ENCODE measurements at places on chromosomes 3 and 15. TPM values are rescaled to one million over a fixed set of nuclear protein-coding genes. Genes with fewer than 3 reads are reported as not detected.

DNA sequence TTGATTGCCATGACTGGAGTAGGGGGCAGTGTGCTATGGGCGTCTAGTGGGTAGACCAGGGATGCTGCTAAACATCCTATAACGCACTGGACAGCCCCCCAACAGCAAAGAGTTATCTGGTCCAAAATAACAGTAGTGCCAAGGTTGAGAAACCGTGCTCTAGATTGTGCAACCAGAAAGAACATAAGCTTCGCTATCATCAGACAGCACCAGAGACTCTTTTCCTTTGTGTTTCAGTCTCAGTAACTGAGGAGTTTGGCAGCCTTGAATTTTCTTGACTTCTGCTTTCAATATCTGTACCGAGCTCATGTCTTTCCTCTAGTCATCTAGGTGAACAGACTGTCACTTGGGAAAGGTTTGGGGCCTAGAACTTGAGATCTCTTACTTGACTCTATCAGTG lies 8.8 kb downstream of the ARID3B start:
- no peak for DNase-seq
- H3K27me3 ChIP-seq: no peaks in the 10 kb centered on the region
- no peak overlapping the region for H3K4me3 ChIP-seq
- no peaks in the 10 kb centered on the region for H3K36me3 ChIP-seq

DNA sequence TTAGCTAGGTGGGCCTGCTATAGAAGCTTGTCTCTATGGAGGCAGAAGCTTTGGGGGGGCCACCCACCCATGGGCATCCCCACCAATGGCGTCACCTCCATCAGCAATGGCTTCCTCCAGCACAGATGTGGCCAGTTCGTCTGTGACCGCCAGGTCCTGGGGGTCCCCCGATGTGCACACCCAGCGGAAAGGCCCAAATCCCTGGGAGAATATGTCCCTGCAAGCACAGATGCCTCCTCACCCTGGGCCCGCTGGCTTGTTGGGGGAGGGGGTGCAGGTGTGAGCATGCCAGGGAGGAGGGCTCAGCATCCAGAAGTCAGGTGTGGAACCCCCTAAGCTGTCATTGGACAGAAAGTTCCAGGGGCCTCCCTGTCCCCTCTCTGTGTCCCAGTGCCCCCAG lies 19.6 kb downstream of the UROC1 start:
- no peak overlapping the region for H3K4me3 ChIP-seq
- no peaks in the 10 kb centered on the region for H3K4me1 ChIP-seq
- no peaks in the 10 kb centered on the region for H3K27me3 ChIP-seq
- no peaks in the 10 kb centered on the region for H3K36me3 ChIP-seq
- no peak overlapping the region for H3K27ac ChIP-seq

The ACAN gene
- 2.4 TPM for total RNA-seq

The GOLGA8Q gene
- total RNA-seq: not detected

The ST8SIA2 gene
- total RNA-seq: not detected

The FGF7 gene
- 3.4 TPM for total RNA-seq

The TMEM158 gene
- 14.7 TPM for total RNA-seq

DNA sequence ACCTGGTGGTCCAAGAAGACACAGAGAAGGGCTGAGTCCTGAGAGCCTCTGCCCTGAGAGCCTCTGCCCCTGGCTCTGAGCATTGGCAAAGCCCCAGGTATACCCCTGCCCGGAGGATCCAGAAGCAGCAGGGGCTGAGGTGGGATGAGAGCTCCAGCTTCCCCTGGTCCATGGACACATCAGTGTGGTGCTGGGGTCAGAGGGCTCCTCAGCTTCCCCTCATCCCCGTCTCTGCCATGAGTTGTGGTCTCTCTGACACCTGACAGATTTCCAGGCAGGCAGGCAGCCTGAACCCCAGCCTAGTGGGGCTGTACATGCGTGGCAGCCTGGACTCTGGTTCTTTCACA lies 3.5 kb upstream of the KLF15 start:
- DNase-seq: no peak
- H3K4me1 ChIP-seq: no peaks in the 10 kb centered on the region
- no peak overlapping the region for H3K4me3 ChIP-seq
- H3K27ac ChIP-seq: no peak overlapping the region
- H3K27me3 ChIP-seq: no peaks in the 10 kb centered on the region

GRCh38 chr3:72080095-72080494 lies 295.1 kb upstream of the PROK2 start:
- H3K27ac ChIP-seq: no peak overlapping the region
- no peak for DNase-seq
- H3K4me3 ChIP-seq: no peak overlapping the region
- H3K27me3 ChIP-seq: no peaks in the 10 kb centered on the region
- no peaks in the 10 kb centered on the region for H3K36me3 ChIP-seq

The CCR1 gene
- total RNA-seq: 24.1 TPM

The CLRN1 gene
- total RNA-seq: 1.0 TPM

The PCOLCE2 gene
- total RNA-seq: 1.4 TPM

DNA sequence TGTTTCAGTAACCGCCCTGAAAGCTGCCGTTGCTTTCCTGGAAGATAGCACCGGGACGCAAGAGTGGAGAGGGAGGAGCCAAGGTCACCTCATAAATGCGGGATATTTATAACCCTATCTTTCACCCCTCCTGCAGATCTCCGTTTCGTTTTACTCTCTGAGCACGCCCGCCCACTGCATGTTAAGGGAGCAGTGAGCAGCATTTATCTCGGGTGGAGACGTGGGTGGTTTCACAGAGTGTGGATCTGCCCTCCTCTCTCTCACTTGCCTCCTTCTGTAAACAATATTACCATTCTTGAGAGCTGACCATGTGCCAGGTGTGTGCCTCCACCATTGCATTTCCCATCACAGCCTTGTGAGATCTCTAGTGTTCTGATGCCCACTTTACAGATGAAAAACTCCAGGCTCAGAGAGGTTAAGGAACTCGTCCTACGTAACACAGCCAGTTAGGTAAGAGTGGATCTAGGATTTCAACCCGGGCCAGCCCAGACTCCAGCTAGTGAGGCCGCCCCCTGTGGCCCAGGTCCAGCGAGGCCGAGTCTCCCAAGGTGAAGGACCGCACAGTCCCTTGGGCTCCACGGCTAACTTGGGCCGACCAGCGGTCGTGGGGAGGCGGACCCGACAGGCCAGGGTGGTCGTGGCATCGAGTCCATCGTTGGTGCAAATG lies 16.9 kb upstream of the SEMA4B start:
- H3K27ac ChIP-seq: peak overlapping the region; percentile 99
- no peaks in the 10 kb centered on the region for H3K36me3 ChIP-seq
- no peaks in the 10 kb centered on the region for H3K27me3 ChIP-seq
- H3K4me3 ChIP-seq: peak overlapping the region; percentile 65
- DNase-seq: peak; percentile 97

DNA sequence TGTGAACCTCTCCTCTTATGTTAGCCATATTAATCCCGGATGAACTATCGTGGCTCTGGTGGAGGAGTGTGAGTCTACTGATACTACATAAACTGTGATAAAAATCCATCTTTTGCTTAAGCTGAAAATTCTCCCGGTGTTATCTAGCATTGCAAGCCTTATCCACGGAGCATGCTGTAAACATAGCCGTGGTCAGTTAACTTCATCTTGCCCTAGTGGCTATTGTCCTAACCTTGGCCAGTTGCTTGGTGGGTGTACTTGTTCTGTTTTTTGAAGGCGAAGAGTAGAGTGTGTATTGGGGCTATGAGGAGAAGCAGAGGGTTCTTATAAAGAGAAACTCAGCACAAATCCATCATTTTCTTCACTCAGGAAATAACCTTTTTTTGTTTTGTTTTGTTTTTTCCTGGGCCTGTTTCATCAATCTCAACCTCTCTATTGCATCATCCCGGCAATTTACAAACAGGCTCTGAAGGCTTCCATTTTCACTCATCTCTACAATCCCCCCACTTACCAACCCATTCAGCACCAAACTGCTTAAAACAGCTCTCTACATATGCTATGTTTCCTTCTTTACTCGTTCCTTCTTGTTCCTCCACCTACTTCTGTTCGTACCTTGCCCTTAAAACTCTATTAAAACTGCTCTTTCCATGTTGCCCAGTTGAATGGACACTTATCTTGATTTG lies 135.5 kb upstream of the PTX3 start:
- H3K27ac ChIP-seq: no peak overlapping the region
- DNase-seq: no peak
- no peaks in the 10 kb centered on the region for H3K4me1 ChIP-seq
- H3K4me3 ChIP-seq: no peak overlapping the region
- no peaks in the 10 kb centered on the region for H3K27me3 ChIP-seq

Measured in adrenal gland (tissue), 19 donors.